ENCODE measurements at places on chromosomes 2 and 18. TPM values are rescaled to one million over a fixed set of nuclear protein-coding genes. Genes with fewer than 3 reads are reported as not detected.

The LOXHD1 gene
- total RNA-seq: not detected

The TUBA3D gene
- total RNA-seq: not detected

The TMEM37 gene
- 2.6 TPM for total RNA-seq

The OBSL1 gene
- 34.4 TPM for total RNA-seq

The CARF gene
- total RNA-seq: 8.6 TPM

The REG3G gene
- not detected for total RNA-seq

The SCTR gene
- not detected for total RNA-seq

The CFAP221 gene
- total RNA-seq: not detected

The CLEC4F gene
- not detected for total RNA-seq

The ABCG8 gene
- not detected for total RNA-seq

The CD226 gene
- total RNA-seq: 0.33 TPM

The PLCD4 gene
- 10.7 TPM for total RNA-seq

The NEU4 gene
- total RNA-seq: not detected

The LYG1 gene
- total RNA-seq: 0.50 TPM

The AQP12A gene
- not detected for total RNA-seq

The ITPRIPL1 gene
- total RNA-seq: 4.6 TPM

The MAB21L4 gene
- not detected for total RNA-seq

The HTR2B gene
- total RNA-seq: 92.5 TPM

The ZC3H6 gene
- 6.6 TPM for total RNA-seq

The SCYGR4 gene
- total RNA-seq: not detected

The OTX1 gene
- total RNA-seq: 0.17 TPM

The SIX2 gene
- not detected for total RNA-seq

The INHA gene
- total RNA-seq: 0.26 TPM

The CXCR2 gene
- not detected for total RNA-seq

The ARHGAP28 gene
- total RNA-seq: 27.2 TPM

The C2orf66 gene
- total RNA-seq: 0.26 TPM

Data from fibroblast of lung (primary cell).